Activated naive CD4-positive, alpha-beta T cell treated with anti-CD3 and anti-CD28 coated beads for 36 hours (primary cell): ENCODE measurements at places on chromosomes 4 and X. TPM values are rescaled to one million over a fixed set of nuclear protein-coding genes. Genes with fewer than 3 reads are reported as not detected.

GRCh38 chr4:2350982-2351381 is 67.5 kb downstream of the ZFYVE28 start:
- no peak for DNase-seq

DNA sequence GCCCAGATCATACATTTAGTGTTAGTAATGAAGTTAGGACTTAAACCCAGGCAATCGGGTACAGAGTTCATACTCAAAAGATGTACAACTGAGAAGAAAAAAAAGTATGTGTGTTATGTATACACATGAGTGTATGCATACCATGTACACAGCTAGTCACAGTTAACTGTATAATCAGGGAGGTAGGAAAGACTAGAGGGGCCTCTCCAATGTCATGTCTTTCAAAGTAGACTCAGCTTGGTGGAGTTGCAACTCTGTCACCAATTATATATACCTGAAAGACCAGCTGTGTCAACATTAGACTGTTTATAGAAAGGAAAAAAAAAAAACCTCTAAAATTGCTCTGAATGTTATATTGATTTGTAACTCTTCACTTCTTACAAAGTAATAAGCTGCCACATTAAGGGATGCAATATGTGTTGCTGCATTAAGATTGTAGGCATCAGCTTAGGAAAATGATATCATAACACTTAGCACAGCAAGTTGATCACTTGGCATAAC is 167.5 kb downstream of the DCTD start:
- no peak for DNase-seq

DNA sequence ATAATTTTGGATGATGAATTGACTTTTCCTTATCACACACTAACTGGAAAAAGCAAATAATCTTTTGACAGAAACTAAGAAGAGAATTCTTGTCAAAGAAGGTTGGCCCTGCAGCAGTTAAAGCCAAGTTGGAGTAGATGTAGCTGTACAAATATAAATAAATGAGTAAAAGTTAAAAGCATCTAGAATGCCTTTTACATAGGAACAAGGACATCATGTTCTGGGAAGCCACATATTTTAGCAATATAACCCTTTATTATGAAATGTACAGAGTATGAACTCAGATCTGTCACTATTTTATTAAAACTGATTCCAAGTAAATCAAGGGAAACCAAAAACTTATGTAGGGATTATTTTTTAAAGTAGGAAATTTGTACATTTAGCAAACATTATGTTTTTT is 269.4 kb upstream of the FAT4 start:
- DNase-seq, result no peak

DNA sequence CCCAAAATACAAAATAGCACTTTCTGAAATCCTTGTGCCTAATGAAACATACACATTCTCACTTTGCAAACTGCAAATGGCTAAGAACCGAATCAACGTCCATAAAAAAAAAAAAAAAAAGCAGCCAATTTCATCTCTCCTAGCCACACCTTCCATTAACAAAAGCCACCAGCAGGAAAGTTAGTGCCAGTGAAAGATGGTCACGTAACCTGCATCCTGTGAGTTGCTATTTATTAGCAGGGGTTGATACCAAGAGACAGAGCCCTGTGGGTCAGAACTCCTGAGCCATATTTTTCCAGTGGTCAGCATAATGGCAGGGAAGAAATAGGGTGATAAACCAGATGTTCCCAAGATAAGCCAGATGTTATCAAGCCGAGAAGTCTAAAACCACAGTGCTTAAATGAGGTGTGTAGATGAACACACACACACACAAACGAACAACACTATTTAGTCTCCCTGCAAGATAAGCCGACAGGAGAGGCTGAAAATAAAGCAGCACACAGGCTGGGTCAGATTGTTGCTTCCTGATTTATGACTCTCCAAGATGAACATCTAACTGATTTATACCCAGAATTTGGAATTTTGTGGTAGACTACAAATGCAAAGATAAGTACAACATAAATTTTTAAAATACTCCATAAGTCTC is 11.5 kb downstream of the PPARGC1A start:
- DNase-seq, result no peak

- no peak for DNase-seq
Observed at GRCh38 chr4:157912212-157912611, 260.6 kb downstream of the GASK1B start.

GRCh38 chr4:41318839-41319530 is 62.3 kb downstream of the UCHL1 start:
- no peak for DNase-seq

DNA sequence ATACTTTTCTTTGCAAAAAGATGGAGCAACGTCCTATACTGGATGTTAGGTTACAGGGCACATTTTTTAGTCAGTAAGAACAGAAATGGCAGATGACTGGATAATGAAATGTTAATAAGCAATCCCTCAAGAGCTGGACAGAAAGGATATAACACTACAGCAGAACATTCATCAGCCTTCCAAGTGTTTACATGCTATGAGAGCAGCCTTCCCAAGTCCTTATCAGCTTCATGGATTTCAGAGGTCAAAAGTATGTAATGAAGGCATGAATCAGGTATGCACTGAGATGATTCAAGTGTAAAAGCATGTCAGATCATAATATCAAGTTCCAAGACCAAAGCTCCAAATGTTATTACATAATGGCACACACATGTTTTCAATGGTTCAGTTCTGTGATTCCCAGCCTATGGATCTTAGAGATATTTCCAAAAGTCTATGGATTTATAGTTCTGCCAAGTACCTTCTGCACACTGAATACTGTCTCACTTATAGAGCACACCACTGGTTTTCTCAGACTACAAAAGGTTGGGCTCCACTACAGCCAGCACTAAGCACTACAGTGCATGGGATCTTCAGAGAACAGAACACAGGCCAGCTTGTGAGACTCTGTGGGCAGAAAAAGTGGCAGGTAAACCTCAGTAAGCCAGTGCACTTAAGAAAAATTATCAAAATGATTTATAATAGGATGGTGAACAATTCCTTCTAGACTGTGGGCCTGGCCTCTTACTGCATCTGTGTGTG is 49.2 kb downstream of the GPC4 start:
- DNase-seq, result no peak

DNA sequence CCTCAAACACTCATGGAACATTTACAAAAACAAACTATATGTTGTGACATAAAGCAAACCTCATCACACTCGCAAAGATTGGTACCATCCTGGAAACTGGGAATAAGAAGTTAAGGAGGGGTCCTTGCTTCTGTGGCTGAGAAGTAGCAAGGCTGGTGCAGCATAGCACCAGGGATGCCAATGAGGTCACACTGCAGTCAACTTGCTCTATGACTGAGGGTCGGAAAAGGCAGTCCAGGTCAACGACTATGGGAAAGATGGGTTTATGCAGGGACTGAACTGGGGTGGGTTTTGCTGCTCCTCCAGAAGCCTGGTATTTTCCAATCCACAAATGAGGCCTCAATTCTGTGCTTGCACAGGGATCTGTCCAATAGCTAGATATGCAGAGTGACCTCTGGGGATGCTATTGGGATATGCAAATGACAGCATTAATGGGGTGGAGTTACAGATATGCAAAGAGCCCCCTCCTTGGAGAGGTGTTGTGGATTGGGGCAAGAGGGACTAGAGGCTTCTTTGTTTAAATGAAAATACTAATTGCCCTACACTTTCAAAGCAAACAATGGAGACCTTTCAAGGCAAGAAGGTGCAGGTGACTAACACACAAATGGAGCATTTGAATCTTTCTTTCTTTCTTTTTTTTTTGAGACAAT is 7.2 kb upstream of the IL13RA1 start:
- no peak for DNase-seq

- DNase-seq, result no peak
Observed at GRCh38 chrX:74525116-74525515, 89.3 kb downstream of the RLIM start.

- DNase-seq, result peak; percentile 16
Observed at GRCh38 chr4:6768539-6768905, 14.0 kb upstream of the KIAA0232 start.

- DNase-seq, result no peak
Observed at GRCh38 chr4:1047976-1048772, 36.7 kb downstream of the FGFRL1 start.

DNA sequence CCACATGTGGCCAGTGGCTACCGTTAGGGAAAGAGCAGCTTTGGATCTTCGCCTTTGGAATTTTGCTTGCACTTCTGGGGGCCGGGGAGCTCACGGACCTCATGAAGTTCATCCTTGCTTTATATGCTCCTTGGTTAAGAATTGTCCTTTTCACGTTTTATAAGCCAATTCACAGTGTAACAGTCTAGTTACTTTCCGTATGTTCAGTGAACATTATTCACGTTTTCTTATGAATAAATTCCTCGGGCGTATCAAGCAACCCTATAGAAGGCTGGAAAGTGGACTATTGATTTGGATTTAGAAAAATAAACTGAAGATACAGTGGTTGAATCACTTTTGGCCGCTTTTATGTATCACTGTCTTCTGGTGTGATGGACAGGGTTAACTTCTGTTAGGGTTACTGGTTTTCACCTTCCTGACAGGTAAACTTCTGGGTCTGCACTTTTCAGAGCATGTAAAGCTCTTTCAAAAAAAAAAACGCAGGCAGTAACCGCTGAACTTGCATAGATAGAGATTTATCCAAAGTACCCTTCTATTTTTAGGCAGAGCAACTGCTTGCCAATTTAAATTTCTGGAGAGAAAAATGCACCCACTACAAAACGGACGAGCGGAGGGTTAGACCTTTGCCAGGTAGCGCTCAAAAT is 569 bp upstream of the PDLIM5 start:
- no peak for DNase-seq

GRCh38 chr4:169096221-169096620 is 86.2 kb upstream of the CBR4 start:
- DNase-seq, result no peak

DNA sequence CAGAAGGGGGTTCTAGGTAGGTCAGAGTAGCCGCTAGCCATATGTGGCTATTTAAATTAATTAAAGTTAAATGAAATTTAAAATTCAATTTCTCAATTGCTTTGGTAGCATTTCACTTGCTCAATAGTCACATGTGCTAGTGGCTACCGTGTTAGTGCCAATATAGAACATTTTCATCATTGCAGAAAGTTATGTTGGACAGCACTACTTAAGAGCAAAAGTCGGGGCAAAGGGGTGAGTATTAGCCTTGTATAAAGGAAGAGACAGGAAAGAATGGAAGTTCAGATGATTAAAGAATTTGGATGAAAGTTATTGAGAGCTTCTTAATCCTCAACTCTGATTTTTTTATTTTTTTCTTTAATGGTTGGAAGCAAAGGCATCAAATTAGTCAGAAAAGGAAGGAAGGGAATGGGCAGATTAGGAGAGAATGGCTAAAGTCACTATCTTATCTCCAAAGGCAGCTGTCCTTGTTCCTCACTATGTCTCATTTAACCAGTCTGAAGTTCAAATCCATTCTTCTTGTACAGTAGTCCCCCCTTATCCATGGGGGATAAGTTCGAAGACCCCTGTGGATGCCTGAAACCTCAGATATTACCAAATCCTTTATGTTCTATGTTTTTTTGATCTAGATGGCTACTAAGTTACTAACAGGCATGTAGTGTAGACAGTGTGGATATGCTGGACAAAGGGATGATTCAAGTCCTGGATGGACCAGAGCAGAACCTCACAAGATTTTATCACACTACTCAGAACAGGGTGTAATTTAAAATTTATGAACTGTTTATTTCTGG is 22.9 kb downstream of the OCIAD1 start:
- no peak for DNase-seq

DNA sequence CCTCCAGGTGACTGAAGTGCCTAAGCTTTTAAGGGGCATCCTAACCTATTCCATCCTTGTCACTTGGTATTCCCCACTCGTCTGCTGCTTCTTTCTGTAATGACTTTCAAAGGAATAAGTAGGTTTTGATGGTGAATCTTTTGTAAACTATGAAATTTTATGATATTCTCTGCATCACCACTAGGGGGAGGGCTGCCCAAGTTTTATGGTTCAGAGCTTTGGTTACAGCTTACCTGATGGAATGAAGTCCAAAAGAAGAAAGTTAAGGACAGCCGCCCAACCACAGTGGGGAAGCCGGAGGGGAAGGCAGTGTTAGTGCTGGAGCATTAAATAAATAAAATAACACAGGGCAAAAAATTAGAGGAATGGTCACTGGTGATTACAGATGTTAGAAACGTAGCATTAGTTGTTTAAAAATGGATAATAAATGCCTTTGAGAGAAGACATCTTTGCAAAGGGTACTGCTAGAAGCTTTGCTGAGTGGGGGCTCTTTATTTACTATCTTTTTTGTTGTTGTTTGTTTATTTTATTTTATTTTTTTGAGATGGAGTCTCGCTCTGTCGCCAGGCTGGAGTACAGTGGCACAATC is 204.9 kb downstream of the GBA3 start:
- DNase-seq, result peak; percentile 38

- no peak for DNase-seq
Observed at GRCh38 chr4:33255094-33255493, 2534.9 kb downstream of the PCDH7 start.

DNA sequence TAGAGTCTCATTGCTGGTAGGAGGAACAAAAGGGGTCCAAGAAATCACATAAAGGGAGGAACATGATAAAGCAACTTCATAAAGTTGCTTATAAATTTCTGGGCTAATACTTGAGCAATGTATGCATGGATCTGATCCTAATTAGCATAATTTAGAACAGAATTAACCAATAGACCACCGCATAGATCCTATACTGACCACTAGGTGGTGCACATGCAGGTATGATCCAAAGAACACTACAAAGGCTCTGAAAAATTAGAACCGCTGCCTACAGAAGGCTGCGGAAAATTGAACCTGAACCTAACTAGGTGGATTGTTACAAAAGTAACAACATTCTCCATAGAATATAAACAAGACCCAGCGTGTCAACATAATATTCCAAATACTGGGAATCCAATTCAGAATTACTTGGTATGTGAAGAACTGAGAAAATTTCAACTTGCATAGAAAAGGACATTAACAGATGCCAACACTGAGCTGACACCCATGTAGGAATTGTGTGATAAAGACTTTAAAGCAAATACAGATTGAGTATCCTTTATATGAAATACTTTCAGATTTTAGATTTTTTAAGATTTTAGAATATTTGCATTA is 23.3 kb downstream of the BRCC3 start:
- peak; percentile 32 for DNase-seq

DNA sequence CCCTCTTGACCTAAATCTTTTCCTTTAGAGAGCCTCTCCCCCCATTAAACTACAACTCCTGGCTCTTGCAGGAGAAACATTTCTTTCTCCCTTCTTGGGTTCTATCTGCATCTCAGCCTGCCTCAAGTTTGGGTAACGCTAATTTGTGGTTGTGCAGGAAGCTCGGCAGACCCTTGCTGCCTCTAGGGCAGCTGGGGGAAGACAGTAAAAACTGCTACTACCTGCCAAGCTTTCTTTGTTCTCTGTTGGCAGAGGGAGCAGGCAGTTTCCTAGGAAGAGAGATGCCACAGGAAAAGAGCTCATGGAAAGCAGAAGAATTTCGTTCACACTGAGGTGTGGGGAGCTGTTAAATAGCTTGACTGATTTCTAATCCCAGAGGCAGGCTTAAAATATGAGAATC is 555.6 kb upstream of the IGFBP7 start:
- no peak for DNase-seq

- no peak for DNase-seq
Observed at GRCh38 chrX:46627711-46628419, 54.3 kb downstream of the CHST7 start.

- DNase-seq, result peak; percentile 66
Observed at GRCh38 chr4:102564399-102565059, 63.4 kb downstream of the NFKB1 start.

CXCR3 gene
- total RNA-seq, result 2.1 TPM

TRAPPC2 gene
- total RNA-seq, result 9.6 TPM

HTR2C gene
- total RNA-seq, result not detected

AVPR2 gene
- not detected for total RNA-seq

CT45A10 gene
- not detected for total RNA-seq

GAGE12C gene
- total RNA-seq, result not detected
